ENCODE measurements at places on chromosomes 12 and 14.

DNA sequence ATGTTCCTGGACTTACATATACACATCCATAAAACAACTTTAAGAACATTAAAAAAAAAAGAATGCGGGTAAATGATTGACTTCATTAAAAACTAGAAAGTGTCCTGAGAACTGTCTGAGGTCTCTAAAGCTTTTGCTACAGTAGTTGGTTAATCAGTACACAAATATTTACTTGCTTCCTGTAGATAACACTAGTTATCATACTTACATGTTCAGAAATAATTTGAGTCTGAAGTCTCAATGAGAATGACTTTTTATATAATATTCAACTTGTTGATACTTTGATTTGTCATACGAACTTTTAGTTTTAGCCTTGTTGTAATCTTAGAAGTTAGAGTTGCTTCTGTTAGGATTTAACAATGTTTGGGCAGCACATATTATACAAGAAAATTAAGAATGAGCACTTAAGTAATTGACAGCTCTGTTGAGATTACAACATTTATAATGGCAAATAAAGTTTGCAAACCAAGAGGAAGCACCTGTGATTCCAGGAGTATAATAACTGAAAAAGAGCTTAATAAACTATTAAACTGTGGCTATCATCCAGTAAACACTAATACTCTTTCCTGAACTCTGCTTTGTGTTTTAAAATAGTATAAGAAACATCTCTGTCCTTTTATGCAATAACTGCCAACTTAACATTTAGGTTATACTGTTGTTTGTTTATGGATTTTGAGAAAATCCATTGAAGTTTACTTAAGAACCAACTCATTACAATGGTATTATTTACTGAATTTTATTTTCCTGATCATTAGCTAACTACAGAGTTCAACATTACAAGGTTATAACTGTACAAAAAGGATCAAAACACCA lies 131.7 kb downstream of the MIPOL1 start:
- no peak for DNase-seq

DNA sequence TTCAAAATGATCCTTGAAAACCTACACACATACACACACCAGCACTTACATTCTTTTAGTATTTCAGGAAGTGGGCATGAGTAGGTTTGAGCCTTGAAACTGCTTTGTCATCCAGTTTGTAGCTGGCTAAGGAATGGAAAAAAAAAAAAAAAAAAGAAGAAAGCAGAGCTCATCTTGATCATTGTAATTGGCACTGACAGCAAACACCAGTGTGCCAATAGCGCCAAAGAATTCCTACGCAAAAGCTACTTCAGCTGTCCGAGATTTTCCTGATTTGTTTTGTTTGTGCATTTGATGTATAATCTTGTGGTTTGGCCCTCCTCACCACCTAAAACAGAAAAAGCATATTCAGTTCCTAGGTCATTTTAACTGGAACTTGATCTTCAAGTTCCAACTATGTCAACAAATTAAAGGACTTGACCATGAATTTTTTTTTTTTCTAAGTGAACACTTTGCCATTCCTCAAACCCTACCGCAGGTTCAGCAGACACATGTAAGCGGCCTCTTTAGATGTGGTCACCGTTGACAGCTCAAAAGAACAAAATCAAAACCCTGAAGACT lies 57.3 kb downstream of the FLRT2 start:
- no peak for DNase-seq

- DNase-seq = no peak
Measured at GRCh38 chr14:68460541-68460940, 332.3 kb downstream of the ZFP36L1 start.

GRCh38 chr12:14567351-14568162 lies at the start of gene PLBD1:
Gene PLBD1 (minus strand): TSS chr12:14567883. CDS start chr12:14567696, 187 bp downstream.
- peak; percentile 34 for DNase-seq

DNA sequence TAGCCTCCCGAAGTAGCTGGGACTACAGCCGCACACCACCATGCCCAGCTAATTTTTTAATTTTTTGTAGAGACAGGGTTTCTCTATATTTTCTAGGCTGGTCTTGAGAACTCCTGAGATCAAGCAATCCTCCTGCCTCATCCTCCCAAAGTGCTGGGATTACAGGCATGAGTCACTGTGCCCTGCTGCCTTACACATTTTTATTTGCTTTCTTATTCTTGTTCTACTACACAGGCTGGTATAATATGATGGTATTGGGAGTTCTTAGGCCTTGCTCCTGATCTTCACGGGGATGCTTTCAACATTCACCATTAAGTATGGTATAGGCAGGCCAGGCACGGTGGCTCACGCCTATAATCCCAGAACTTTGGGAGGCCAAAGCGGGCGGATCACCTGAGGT lies 21.2 kb downstream of the DGLUCY start:
- no peak for DNase-seq

DNA sequence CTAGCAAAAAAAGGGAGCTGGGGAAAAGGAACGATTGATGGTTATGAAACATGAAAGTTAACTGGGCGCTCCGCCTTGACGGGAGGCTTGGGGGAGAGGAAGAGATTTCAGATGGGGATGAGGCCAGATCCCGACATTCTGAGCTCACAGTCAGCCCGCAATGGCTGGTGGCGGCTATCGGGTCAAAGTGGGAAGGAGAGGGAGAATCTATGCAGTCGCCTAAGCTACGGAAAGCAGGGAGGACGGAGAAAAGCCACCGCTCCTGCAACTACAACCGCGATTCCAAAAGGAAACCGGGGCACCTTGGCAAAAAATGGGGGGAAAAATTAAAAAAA lies 502 bp downstream of the MPHOSPH9 start:
- DNase-seq = no peak

DNA sequence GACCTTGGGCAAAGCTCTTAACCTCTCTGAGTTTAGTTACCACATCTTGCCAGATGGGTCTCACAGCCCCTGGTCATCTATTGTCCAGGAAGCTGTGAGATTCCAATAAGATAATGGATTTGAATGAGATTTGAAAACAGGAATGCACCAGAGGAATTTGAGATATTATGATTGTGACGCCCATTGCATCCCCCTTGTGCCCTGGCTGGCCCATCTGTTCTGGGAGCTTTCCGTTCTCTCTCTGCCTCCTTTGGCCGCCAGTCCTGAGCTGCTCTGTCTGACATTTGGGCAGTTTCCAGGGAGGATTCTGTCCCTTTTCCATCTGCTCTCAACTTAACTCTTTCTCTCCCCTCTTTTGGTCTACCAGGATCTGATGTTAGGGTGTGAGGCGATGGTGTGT lies 24.6 kb downstream of the SRRM4 start:
- DNase-seq = peak; percentile 52

DNA sequence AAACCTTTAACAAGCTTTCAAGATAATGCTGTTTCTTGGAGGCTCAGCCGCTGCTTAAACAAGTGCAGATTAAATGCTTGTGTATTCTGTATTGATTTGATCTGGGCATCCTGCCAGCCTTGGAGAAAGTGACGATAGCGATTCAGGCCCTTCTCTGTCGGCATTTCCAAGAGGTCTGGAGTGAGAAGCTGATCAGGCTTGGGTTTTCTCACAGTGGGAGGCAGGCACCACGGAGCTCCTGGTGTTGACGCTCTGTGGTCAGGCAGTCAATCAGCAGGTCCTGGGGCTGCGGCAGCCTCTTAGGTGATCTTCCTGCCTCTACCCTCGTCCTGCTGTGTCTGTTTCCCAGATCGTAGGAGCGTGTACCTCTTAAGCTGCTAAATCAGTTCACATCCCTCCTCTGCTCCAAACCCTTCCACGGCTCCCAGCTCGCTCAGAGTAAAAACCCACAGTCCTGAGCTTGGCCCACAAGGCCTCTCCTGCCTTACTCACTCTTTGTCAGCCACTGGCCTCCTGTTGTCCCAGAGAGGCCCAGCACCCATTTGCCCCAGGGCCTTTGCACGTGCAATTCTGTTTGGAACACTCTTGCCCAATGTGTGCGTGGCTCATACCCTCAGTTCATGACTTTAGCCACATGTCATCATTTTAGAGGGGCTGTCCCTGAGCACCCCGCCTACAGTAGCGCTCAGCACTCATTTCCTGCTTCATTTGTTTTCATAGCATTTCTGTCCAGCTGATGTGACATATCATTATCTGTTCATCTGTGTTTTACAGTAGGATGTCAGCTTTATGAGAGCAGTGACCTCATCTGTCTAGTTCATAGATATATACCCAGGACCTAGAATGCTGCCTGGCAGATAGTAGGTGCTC lies 155.4 kb downstream of the AACS start:
- peak; percentile 58 for DNase-seq

GRCh38 chr12:41407232-41407799 lies 219.2 kb downstream of the PDZRN4 start:
- DNase-seq = no peak

DNA sequence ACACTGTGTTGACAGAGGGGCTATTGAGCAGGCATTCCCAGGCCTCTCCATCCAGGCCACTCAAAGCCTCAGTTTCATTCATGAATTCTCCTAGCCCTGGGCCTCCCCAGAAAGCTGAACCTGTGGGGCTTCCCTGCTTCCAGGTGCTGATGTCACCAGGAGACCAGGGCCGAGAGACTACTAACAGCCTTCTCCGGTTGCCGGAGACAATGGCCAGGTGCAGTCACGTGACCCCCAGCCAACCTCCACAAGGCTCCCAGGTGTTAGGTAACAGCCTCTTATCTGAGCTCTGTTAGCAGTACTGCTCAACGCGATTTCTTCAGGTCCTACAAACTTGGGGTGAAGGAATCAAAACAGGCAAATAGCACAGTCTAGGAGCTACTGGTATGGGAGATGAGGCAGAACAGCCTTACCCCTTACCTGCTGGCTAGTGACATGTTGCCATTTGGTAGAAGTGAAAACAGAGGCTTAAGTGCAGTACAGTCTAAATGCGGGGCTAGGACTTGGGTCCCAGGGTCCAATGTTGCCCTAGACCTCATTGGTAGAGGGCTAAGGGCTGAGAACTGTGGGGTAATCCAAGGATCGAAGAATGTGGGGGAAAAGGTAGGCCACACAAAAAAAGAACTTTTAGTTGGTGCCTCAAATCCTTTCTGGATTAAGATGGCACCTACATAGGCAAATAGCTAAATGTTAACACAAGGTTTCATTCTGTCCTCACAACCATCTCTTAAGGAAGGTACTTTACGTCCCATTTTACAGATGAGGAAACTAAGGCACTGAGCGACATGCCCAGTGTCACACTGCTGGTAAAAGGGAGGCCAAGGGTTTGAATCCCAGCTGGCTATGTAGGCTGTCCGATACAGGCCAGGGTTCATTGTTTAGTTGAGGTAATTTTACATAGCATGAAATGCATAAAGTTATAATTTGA lies 3.8 kb downstream of the CCDC88C start:
- DNase-seq = peak; percentile 46

- DNase-seq = peak; percentile 89
Measured at GRCh38 chr14:95442633-95443021, 73.8 kb downstream of the SYNE3 start.

DNA sequence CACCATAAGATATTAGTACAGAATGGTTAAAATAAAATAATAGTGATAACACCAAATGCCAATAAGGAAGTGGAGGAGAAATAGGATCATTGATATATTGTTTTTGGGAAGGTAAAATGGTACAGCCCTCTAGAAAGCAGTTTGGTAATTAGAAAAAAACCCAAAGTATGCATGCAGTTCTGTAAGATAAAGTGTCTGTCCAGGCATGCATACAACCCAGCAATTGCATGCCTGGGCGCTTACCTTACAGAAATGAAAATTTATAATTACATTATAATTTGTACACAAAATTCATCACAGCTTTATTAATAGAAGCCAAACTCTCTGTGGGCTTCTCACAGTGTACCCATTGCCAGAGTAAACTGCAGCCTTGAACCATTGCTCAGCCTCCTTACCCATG lies 124.7 kb downstream of the TTC6 start:
- DNase-seq = no peak

GRCh38 chr14:73731111-73731510 lies 16.9 kb upstream of the PNMA1 start:
- DNase-seq = no peak

DNA sequence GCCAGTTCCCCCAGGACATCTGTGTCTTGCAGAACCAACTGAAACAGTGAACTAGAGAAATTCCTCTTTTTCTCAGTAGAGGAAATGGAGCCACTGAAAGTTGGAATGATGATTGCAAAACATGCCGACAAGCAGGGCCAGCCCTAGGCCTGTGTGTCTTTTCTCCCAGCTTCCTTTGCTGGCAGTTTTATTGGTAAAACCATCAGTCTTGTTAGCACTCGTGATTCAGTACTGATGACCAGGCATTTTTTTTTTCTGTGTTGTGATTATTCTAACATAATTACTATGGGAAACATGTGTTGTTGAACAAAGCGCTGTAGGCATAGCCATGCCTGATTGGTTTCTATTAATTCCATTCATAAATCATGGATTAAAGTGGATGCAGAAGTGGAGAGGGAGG lies 620.7 kb downstream of the AACS start:
- no peak for DNase-seq

DNA sequence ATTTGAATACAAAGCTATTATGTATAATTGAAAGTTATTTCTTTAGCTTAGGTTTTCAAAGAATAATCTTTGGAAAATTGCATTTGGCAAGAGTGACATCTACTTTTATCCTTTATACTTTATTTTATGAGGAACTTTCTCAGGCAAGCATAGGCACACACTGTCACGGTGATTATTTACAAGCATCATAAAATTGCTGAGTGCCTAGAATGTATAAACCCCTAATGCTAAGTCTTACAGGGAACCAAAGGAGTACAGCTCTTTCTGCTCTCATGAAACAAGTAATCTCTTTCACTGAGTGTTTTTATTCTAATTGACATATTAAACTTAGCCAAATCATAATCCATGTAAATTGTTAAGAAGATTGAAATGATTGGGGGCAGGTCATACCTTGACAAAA lies 154.9 kb downstream of the FSCB start:
- no peak for DNase-seq

DNA sequence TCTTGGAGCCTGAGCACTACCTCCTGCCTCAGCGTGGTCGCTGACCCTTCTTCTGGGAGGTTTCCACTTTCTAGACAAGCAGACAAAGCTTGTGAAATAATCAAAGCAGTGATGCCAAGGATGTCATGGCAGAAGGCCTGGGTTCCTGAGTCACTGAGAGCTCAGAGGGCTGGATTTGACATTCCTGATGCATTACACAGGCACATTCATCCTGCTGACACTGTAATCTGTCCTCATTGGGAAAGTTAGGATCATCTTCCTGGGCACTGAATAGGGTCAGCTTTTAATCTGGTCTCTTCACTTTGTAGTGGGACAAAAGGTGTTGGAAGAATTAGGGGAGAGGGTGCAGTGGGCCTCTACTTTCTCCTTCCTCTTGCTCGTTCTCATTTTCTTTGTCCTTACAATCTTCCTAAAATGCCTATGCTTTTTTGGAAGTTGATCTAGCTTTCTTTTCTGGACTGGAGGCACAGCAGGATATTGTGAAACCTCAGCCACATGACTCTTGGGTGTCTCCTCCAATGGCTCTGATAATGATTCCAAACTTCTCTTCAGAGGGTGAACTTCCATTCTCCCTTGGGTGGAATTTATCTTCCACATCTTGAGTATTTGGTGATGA lies 29.6 kb downstream of the EEA1 start:
- DNase-seq = no peak

- no peak for DNase-seq
Measured at GRCh38 chr14:61033054-61033453, 52.0 kb downstream of the SLC38A6 start.
